Large intestine (tissue), 12 donors: ENCODE measurements at places on chromosomes 16 and 17. TPM values are rescaled to one million over a fixed set of nuclear protein-coding genes. Genes with fewer than 3 reads are reported as not detected.
A peak's percentile ranks its signal among the peaks of the same experiment; 100 is the strongest.

TEKT5 gene
- 0.09 TPM for polyA plus RNA-seq

PRKAR1A gene
- polyA plus RNA-seq, result 160 TPM

ABCC11 gene
- polyA plus RNA-seq, result 0.21 TPM

ENKD1 gene
- 12.1 TPM for polyA plus RNA-seq

NPIPA5 gene
- 19.6 TPM for polyA plus RNA-seq

PSMD11 gene
- 57.1 TPM for polyA plus RNA-seq

NEUROD2 gene
- polyA plus RNA-seq, result 0.01 TPM

ADAMTS18 gene
- polyA plus RNA-seq, result 1.9 TPM

TBC1D3H gene
- not detected for polyA plus RNA-seq

GRCh38 chr17:40107522-40108174, 7.3 kb upstream of the NR1D1 start:
- peak overlapping the region; percentile 81 for H3K27ac ChIP-seq
- peak; percentile 33 for DNase-seq
- H3K36me3 ChIP-seq, result no peaks in the 10 kb centered on the region
- H3K27me3 ChIP-seq, result no peaks in the 10 kb centered on the region
- H3K4me3 ChIP-seq, result no peak overlapping the region

DNA sequence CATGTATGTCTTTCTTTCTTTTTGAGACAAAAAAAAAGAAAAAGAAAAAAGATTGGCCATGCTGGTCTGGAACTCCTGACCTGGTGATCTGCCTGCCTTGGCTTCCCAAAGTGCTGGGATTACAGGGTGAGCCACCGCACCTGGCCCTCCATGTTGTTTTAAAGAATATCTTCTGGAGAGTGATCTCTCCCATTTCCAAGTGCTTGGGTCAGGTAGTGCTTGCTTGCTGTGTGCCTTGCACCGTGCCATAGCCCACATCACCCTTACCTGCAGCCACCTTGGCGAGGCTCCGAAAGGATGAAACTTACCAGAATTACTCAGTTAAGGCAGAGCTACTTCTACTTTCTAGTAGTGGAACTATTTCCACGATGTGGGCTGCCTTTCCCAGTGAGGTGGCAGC, 19.0 kb upstream of the KDM6B start:
- H3K36me3 ChIP-seq, result no peaks in the 10 kb centered on the region
- H3K4me1 ChIP-seq, result no peaks in the 10 kb centered on the region
- no peaks in the 10 kb centered on the region for H3K27me3 ChIP-seq
- no peak overlapping the region for H3K27ac ChIP-seq
- no peak for DNase-seq
- H3K4me3 ChIP-seq, result no peak overlapping the region

- peak; percentile 4 for DNase-seq
- H3K4me1 ChIP-seq, result no peaks in the 10 kb centered on the region
- H3K36me3 ChIP-seq, result no peaks in the 10 kb centered on the region
- H3K27me3 ChIP-seq, result no peaks in the 10 kb centered on the region
- no peak overlapping the region for H3K4me3 ChIP-seq
These were observed 78.1 kb downstream of the SKAP1 start for GRCh38 chr17:48351911-48352332.

GRCh38 chr16:8736123-8736668, 61.2 kb downstream of the TMEM186 start:
- peaks cover 9% of the 10 kb centered on the region for H3K4me1 ChIP-seq
- no peak overlapping the region for H3K4me3 ChIP-seq
- H3K36me3 ChIP-seq, result peaks cover 10% of the 10 kb centered on the region
- no peak overlapping the region for H3K27ac ChIP-seq
- H3K27me3 ChIP-seq, result no peaks in the 10 kb centered on the region

- H3K4me3 ChIP-seq, result no peak overlapping the region
- H3K27ac ChIP-seq, result no peak overlapping the region
- peaks cover 24% of the 10 kb centered on the region for H3K27me3 ChIP-seq
- H3K36me3 ChIP-seq, result no peaks in the 10 kb centered on the region
- no peaks in the 10 kb centered on the region for H3K4me1 ChIP-seq
These were observed 3.9 kb downstream of the SKAP1 start for GRCh38 chr17:48426019-48426665.

GRCh38 chr16:28185696-28186095, 26.1 kb downstream of the XPO6 start:
- DNase-seq, result no peak
- H3K36me3 ChIP-seq, result peaks cover 2% of the 10 kb centered on the region
- H3K27me3 ChIP-seq, result no peaks in the 10 kb centered on the region
- H3K4me3 ChIP-seq, result no peak overlapping the region
- peaks cover 14% of the 10 kb centered on the region for H3K4me1 ChIP-seq

GRCh38 chr16:18855196-18855595, 53.8 kb upstream of the ARL6IP1 start:
- H3K4me3 ChIP-seq, result no peak overlapping the region
- peaks cover 57% of the 10 kb centered on the region for H3K36me3 ChIP-seq
- no peak overlapping the region for H3K27ac ChIP-seq
- H3K4me1 ChIP-seq, result no peaks in the 10 kb centered on the region

DNA sequence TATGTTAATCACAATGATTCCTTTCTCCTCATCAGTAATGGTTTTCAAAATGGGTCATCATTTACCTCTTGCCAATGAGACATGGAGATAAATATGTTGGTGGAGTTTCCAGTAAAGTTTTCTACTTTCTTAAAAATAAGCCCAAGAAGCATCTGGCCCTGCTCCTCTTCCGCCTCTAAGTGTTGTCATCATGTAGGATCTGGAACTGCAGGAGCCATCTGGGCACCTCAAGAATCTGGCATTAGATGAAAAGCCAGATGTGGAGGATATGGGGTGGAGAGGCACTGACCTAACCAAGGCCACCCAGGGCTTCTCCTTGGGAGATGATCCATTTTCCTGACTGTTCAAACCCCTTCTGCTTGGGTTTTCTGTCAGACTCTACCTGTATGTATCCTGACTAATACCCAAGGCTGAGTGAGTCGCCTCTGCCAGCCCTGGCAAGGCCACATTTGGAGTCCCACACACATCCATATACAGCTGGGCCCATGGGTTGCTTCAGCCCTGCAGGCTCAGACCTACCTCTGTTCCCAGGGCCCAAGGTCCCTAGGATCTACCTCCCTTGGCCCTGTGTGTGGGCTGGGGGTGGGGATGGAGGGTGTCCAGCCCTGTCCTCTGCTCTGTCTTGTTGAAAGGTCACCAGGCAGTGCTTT, 24.6 kb downstream of the CCDC182 start:
- no peak overlapping the region for H3K27ac ChIP-seq
- no peak overlapping the region for H3K4me3 ChIP-seq
- no peaks in the 10 kb centered on the region for H3K36me3 ChIP-seq

GRCh38 chr17:75561927-75562603, 25.5 kb upstream of the MYO15B start:
- H3K4me1 ChIP-seq, result peaks cover 16% of the 10 kb centered on the region

GRCh38 chr17:17842111-17842876, 5.5 kb upstream of the SREBF1 start:
- DNase-seq, result no peak
- no peaks in the 10 kb centered on the region for H3K27me3 ChIP-seq
- peaks cover 41% of the 10 kb centered on the region for H3K4me1 ChIP-seq
- no peak overlapping the region for H3K4me3 ChIP-seq

GRCh38 chr17:19583871-19584270, 50.2 kb downstream of the SLC47A1 start:
- no peaks in the 10 kb centered on the region for H3K36me3 ChIP-seq
- H3K4me3 ChIP-seq, result no peak overlapping the region
- no peak for DNase-seq
- H3K27ac ChIP-seq, result no peak overlapping the region
- peaks cover 14% of the 10 kb centered on the region for H3K27me3 ChIP-seq

GRCh38 chr16:48612611-48613010, 2.6 kb upstream of the N4BP1 start:
- H3K36me3 ChIP-seq, result peaks cover 2% of the 10 kb centered on the region
- peak; percentile 20 for DNase-seq
- peak overlapping the region; percentile 83 for H3K27ac ChIP-seq
- H3K4me1 ChIP-seq, result peaks cover 50% of the 10 kb centered on the region
- H3K4me3 ChIP-seq, result no peak overlapping the region
- H3K27me3 ChIP-seq, result no peaks in the 10 kb centered on the region

DNA sequence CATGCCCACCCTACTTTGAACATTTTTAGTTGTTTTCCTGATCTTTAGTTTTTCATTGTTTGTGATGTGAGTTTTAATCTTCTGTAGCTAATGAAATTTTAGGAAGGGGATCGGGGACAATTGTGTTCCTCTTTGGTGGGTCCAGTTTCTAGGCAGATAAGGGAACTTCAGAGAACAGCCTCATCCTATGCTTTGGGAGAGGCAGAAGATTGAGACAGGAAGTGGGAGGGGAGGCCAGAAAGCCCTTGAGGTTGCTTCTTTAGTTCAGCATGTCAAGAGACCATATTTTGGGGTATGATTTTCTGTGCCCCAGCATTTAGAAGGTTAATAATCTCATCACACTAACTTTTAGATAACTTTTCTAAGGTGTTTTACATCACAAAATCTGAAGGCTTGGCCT, 191.0 kb downstream of the TANC2 start:
- no peak for DNase-seq
- no peaks in the 10 kb centered on the region for H3K36me3 ChIP-seq
- no peak overlapping the region for H3K27ac ChIP-seq
- no peaks in the 10 kb centered on the region for H3K4me1 ChIP-seq
- H3K4me3 ChIP-seq, result no peak overlapping the region

DNA sequence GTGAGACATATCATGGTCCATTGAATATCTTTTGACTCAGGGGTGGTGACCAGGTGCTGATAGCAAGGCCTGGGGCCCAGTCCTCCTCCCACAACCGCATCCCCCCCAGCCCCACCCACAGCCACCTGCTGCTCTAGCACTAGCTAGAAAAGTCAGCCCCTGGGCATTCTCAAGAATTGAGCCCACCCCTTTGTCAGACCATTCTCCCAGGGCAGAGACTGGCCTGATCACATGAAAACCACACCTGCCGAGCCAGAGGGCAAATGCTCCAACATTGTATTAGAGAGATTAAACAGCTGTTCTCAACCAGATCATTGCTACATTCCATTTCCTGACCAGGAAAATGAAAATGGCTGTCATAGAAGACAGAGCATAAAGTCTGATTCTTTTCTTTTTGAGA, 62.4 kb downstream of the RAB11FIP4 start:
- H3K4me3 ChIP-seq, result no peak overlapping the region
- peak; percentile 24 for DNase-seq
- H3K27ac ChIP-seq, result no peak overlapping the region
- no peaks in the 10 kb centered on the region for H3K4me1 ChIP-seq

GRCh38 chr16:56611281-56611833, 3.0 kb downstream of the MT2A start:
- no peaks in the 10 kb centered on the region for H3K36me3 ChIP-seq
- no peak overlapping the region for H3K27ac ChIP-seq
- no peak overlapping the region for H3K4me3 ChIP-seq

DNA sequence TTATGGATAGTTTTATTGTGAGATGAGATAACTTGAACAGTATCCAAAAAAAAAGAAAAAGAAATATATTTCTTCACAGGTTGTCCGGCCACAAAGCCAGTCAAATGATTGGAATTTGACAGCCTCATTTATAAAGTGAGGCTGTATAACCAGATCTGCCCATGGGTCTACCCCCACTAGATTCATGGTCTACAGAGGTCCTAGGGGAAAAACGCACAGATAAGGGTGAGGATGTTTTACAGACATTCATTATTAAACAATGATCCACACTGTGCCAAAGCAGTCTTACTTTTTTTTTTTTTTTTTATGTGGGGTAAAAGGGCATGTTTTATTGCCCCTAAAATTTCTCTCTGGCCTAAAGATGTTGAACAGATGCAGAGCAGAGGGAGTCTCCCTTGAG, 1503.0 kb upstream of the CDH8 start:
- H3K36me3 ChIP-seq, result no peaks in the 10 kb centered on the region
- H3K4me1 ChIP-seq, result no peaks in the 10 kb centered on the region
- no peak overlapping the region for H3K4me3 ChIP-seq
- H3K27me3 ChIP-seq, result no peaks in the 10 kb centered on the region
- no peak overlapping the region for H3K27ac ChIP-seq
- no peak for DNase-seq

GRCh38 chr17:34781571-34782108, 179.6 kb downstream of the CCT6B start:
- no peaks in the 10 kb centered on the region for H3K27me3 ChIP-seq
- no peak overlapping the region for H3K4me3 ChIP-seq
- DNase-seq, result no peak
- H3K4me1 ChIP-seq, result no peaks in the 10 kb centered on the region

DNA sequence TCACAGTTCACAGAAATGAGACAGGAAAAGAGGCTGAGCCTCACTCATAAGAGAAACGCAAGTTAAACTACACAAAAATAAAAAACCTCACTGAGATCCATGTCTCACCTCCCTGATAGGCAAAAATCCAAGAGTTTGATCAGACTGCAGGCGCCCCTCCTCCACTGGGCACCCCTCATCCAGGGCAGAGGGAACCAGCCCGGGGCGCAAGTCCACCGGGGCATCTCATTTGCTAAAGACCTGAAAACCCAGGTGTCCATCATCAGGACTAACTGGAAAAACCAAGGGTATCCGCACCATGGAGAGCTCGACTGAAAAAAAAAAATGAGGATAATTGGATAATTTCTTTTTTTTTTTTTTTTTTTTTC, 2.6 kb downstream of the HBZ start:
- no peaks in the 10 kb centered on the region for H3K36me3 ChIP-seq
- H3K27ac ChIP-seq, result no peak overlapping the region
- no peak for DNase-seq
- peaks cover 6% of the 10 kb centered on the region for H3K4me1 ChIP-seq

DNA sequence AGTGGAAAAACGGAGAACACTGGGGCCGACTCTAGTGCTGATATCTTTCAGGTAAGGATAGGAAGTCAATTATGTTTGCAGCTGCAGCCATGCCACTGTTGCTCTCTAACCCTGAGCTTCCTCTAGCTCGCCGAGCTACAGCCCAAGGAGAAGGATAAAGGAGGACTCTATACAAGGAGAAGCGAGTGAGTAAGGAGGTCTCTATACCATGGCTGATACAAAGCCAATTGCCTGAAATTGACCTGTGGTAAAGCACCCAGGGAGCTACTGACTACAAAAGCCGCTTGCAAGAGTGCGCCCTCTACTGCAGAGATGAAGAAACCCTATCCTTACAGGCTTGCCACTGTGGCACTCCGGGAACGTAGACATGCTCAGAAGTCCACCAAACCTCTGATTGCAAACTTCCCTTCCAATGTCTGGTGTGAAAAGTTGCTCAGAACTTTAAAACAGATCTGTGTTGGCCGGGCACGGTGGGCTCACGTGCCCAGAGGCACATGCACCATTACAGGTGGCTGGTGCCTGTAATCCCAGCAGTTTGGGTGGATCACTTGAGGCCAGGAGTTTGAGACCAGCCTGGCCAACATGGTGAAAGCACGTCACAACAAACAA, 10.8 kb upstream of the SLC46A1 start:
- peak; percentile 71 for DNase-seq
- no peaks in the 10 kb centered on the region for H3K27me3 ChIP-seq
- H3K27ac ChIP-seq, result no peak overlapping the region
- H3K4me1 ChIP-seq, result peaks cover 12% of the 10 kb centered on the region
- H3K36me3 ChIP-seq, result no peaks in the 10 kb centered on the region
- no peak overlapping the region for H3K4me3 ChIP-seq
